ENCODE measurements at places on chromosomes 11 and 22.

GRCh38 chr11:115501893-115502589 lies 2.2 kb downstream of the CADM1 start:
- no peak for DNase-seq

- DNase-seq = no peak
Measured at GRCh38 chr11:75654314-75654713, 14.5 kb downstream of the MAP6 start.

DNA sequence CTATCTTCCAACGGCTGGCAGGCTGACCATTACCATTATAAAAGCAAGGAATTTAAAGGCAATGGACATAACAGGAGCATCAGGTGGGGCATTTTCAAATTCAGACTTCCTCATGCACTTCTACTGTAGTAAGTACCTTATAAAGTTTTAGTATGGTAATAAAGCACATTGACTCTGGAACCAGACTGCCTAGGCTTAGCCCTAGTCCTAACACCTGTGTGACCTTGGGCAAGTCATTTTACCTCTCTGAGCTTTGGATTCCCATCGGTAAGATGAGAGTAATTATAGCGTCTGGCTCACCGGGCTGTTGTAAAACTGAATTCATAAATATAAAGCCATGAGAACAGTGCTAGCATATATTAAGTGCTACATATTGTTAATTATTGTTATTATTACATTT lies 69.2 kb upstream of the OLFML1 start:
- DNase-seq = no peak

DNA sequence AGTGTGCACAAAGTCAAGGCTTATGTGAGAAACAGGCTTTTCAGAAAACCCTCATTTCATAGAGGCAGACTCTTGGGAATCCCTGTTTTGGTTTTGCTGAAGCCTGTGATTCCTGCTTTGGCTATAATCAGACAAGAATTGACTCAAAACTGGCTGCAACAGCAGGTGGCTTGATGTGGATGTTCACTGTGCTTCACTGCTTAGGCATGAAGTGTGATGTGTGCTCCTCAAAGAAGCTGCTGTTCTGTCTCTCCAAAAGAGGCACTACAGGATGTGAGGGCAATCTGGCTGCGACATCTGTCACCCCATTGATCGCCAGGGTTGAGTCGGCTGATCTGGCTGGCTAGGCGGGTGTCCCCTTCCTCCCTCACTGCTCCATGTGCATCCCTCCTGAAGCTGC lies 103.5 kb downstream of the C11orf58 start:
- DNase-seq = no peak

DNA sequence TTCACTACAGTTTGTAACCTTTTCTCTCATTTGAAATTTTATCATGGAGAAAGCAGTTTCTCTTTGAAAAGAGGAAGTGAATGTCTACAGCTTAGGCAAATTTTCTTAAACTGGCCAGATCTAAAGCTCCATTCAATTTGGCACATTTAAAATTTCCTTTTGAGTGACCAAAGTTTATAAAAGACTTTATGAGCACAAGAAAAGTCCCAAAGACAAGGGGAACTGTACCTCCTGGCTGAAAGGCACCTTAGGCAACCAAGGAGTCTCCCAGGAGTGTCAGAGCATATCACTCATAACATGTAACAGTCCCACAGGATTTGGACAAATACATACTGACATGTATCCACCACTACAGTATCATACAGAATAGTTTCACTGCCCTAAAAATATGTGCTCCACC lies 41.3 kb downstream of the NARS2 start:
- DNase-seq = no peak

DNA sequence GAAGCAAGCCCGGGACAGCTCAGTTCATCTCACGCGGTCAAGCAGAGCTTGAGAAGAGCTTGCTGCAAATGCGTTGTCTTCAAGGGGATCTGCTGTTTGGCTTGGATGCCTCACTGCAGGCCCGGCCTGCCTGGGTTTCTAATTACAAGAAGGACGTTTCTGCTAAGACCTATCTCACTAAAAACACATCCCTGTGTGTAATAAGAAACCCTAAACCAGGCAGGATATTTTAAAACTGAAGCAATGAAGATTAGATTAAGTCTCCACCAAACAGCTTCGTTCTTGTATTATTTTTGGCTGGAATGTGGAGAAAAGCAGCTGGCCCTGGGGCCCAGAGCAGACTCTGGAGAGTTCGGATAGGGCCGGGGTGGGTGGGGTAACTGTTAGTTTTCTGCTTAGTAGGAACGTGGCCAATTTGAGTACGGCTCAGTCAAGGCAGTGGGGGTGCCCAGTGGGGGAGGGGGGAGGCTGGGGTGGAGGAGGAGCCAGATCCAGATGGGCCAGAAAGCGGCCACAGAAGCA lies 6.0 kb downstream of the PKNOX2 start:
- no peak for DNase-seq

DNA sequence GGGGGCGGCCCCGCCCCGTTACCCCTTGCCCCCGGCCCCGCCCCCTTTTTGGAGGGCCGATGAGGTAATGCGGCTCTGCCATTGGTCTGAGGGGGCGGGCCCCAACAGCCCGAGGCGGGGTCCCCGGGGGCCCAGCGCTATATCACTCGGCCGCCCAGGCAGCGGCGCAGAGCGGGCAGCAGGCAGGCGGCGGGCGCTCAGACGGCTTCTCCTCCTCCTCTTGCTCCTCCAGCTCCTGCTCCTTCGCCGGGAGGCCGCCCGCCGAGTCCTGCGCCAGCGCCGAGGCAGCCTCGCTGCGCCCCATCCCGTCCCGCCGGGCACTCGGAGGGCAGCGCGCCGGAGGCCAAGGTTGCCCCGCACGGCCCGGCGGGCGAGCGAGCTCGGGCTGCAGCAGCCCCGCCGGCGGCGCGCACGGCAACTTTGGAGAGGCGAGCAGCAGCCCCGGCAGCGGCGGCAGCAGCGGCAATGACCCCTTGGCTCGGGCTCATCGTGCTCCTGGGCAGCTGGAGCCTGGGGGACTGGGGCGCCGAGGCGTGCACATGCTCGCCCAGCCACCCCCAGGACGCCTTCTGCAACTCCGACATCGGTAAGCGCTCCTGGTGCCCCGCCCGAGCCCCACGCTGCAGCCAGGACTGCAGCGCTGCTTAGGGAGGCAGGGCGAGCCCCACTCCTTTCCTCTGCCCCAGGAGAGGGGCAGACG lies at the start of gene TIMP3:
TSS of gene TIMP3 (plus strand) at position 169 of the 700 bp plus-strand sequence. CDS start at position 466, 297 bp downstream.
- no peak for DNase-seq

DNA sequence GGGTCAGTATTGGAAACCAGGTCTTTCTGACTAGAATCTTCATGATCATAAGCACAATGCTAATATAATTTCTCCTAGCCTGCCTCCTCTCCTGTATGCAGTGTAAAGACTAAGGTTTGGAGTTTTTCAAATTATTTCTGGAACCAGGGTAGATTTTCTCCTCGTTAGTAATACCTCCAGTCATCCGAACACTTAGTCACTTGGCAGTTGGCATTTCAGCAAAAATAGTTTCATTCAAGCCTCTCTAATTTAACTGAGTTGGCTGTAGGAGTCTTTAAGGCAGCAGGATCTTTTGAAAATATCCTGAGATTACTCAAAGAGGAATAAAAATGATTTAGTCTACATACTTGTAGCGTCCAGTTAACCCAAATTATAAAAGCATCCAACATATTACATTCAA lies 6.3 kb downstream of the TYR start:
- no peak for DNase-seq

- no peak for DNase-seq
Measured at GRCh38 chr11:225734-226453, 10.2 kb downstream of the SIRT3 start.

- DNase-seq = no peak
Measured at GRCh38 chr22:27159716-27160295, 502.4 kb downstream of the MIAT start.

DNA sequence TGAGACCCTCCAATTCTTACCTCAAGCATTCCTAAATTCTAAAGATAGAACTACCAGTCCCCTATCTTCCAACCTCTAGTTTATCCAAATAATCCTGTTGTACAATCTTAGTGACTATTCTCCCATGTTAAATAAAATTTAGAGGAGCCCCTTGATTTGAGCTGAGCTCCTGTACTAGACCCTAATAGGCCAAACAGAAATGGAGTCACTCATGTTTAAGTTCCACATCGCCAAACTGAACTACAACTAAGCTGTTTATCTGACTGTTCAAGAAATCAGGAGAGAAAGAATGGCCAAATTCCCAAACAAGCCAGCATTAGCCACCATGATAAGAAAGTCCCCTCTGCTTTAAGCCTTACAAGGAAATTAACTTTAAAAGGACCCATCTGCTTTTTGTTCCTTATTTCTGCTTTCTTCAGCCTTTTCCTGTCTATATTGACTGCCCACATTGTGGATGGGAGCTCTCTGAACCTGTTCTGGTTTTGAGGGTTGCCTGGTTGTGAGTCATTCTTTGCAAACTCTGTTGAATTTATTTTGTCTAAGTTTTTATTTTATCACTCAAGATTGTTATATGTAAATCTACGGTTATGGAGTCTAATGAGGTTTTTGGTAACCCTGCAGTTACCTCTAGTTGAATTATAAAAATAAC lies 90.4 kb downstream of the TTC28 start:
- no peak for DNase-seq

GRCh38 chr11:8766043-8766987 lies 83.7 kb downstream of the RPL27A start:
- DNase-seq = no peak

- DNase-seq = no peak
Measured at GRCh38 chr11:116506263-116506825, 266.4 kb downstream of the BUD13 start.

DNA sequence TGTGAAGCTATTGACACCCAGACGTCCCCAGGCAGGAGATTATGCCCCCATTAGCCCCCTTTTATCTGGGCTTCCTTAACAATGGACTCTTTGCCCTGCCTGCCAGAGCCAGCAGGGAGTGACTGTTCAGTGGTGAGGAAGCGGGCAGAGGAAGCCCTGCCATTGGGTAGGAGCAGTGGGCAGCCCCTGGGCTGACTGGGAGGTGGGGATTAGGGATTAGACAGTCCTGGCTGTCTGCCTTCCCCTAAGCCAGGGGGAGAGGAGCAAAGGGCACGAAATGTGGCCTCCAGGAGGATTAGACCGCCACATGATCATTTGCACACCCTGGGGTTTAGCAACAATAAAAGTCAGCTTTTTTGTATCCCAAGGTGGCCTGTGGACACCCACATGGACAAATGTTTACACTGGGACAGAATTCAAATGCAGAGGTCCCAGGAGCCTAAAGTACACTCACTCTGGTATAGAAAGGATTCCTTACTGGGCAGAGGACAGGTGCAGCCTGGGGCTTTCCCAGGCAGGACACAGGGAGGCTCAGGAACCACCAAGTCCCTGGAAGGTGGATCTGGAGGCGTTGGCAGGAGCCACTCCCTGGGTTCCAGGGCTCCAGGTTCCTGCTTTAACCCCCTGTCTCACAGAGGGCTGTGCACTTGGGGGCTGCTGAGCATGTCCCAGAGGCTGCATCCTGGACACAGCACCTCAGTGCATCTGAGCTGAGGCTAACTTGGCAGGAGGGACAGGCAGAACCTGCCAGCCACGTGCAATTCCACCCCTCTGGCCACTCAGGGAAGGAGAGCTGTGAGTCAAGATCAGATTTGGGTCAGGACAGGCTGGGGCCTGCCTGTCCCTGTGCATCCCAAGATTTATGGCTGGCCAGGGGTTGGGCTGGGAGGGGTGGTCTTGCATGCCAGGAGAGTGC lies 2.1 kb downstream of the PNPLA3 start:
- no peak for DNase-seq

- DNase-seq = no peak
Measured at GRCh38 chr22:46907241-46908215, 145.1 kb downstream of the TBC1D22A start.

DNA sequence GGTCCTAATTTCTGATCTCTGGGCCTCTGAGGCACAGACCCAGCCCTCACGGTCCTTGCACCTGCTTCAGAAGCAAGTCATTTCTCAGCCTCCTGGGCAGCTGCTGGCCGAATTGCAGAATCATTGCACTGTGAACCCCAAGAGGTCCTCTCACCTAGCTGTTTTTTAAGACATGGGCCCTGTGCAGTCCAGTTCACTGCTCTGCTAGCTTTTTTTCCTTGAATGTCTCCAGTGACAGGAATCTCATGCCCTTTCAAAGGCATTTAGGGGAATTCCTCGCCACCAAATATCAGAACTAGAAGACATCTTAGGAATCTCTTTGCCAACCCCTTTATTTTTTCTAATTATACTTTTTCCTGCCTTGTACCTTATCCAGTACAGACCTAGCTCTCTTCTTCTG lies 35.6 kb upstream of the TP53I11 start:
- no peak for DNase-seq

GRCh38 chr11:114848027-114848426 lies 169.7 kb downstream of the NXPE2 start:
- DNase-seq = no peak

DNA sequence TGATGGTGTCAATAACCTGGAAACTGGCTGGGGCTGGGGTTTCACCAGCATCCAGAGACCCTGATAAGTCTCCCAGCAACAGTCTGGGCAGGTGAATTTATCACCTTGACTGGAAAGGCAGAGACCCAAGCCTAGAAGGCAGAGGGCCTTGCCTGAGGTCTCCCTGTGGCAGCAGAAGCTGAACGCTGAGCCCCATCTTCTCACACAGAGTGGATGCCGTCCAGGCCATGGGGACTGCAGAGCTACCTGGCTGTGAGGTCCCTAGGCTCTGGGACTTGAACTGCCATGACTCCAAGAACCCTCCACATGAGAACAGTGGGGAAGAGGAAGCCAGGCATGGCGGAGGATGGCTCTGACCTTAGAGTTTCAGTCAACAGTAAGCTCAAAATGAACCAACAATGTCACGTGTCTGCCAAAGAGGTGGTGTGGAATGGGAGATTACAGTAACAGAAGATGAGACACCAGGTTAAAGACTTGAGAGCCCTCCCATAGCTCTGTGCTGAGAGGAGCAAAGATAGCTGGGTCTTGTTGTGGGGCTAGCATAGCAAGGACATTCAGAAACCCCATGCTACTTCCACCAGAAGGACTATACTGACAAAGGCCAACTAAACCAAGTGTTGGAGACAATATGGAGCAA lies 79.1 kb upstream of the LINC01488 start:
- no peak for DNase-seq

DNA sequence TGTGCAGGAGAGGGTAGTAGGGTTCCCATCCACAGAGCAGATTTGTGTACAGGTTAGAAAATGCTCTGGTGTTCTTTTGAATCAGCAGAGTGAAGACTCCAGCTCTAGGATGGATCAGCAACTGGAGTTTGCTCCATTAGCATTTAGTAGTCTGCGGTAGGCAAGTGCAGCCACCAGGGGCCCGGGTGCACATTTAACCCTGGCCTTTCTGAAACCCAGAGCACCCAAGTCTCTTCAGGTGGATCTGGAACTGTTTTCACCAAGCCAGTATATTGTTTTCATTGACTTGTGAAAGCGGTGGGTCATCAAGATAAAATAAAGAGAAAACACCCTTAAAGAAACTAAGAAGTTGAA lies 100.8 kb upstream of the CLPB start:
- no peak for DNase-seq

DNA sequence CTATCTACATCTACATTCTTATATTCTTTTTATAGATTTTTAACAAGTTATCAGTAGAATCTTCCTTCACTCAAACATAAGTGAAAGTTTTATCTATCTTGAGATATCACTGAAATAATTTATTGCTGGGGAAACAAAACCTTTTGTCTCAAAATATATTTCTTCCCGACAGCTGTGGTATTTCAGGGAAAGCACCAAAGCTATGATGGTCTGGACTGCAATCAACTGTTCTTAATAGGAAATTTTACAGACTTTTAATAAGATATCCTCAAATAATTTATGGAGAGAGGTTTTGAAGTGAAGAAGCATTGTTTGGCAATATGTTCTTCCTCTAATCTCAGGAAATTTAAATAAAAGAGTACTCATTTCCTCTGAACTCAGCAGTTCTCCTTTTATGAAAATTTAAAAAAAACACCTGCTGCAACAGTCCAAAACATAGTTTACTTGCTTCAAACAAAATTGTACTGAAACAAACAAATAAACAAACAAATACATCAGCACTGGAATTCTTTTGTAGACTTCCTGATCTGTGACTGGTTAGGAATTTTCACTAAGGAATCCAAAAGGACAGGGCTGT lies 33.9 kb upstream of the EIF3M start:
- no peak for DNase-seq
